ENCODE measurements at places on chromosomes 11 and 22.

GRCh38 chr22:24489011-24489410 is 6.1 kb upstream of the UPB1 start:
- DNase-seq: no peak

- no peak for DNase-seq
Observed at GRCh38 chr22:17836992-17837742, 62.9 kb upstream of the BID start.

- no peak for DNase-seq
Observed at GRCh38 chr11:115758011-115758410, 253.8 kb upstream of the CADM1 start.

DNA sequence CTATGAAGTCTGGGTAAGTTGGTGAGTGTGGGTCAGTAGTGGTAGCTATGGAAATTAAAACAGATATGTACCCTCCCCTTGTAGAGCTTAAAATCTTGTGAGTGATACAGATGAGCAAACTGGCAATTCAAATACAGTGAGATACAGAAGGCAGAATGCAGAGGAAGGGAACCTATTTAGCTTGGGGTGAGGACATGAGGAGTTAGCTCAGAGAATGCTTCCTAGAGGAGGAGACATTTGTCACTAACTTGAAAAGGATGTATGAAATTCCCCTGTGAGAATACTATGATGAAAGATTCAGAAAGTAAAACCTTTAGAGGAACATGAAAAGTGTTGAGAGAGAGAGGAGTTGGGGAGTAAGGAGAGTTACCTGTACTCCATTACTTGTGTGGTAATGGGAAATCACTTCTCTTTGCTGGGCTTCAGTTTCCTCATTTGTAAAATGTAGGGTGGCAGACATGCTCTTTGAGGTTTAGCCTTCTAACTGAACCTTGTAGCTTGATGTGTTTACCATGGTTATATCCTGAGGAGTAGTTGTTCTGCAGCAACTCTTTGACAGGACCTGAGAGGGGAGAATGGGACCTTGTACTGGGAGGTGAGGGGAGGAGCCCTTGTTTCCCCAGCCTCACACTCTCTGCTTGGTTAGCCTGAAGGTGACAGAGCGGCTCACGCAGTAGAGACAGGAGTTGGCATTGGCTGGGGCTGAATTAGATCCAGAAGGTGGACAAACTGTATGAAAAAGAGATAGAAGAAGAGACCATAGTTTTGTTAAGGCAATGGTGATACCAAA is 17.9 kb downstream of the SWAP70 start:
- DNase-seq: no peak

GRCh38 chr11:26608507-26609146 is 36.6 kb upstream of the MUC15 start:
- no peak for DNase-seq

All from NCI-H526 treated with DMSO at 0.1 percent for 48 hours (cell line).